ENCODE measurements at places on chromosomes 2 and 18. TPM values are rescaled to one million over a fixed set of nuclear protein-coding genes. Genes with fewer than 3 reads are reported as not detected.

PSTPIP2 gene
- total RNA-seq: 0.33 TPM

ITGA4 gene
- 1.9 TPM for total RNA-seq

MARCHF7 gene
- total RNA-seq: 54.1 TPM

RAB6C gene
- total RNA-seq: not detected

RFTN2 gene
- total RNA-seq: not detected

SERPINB10 gene
- not detected for total RNA-seq

TCF23 gene
- not detected for total RNA-seq

RAB17 gene
- 0.12 TPM for total RNA-seq

CHRNA1 gene
- total RNA-seq: not detected

SERPINB2 gene
- not detected for total RNA-seq

SLC16A14 gene
- 1.5 TPM for total RNA-seq

YIPF4 gene
- 52.6 TPM for total RNA-seq

NPPC gene
- total RNA-seq: 0.22 TPM

SNTG2 gene
- not detected for total RNA-seq

CD8A gene
- 0.29 TPM for total RNA-seq

ECEL1 gene
- total RNA-seq: 0.37 TPM

DTNA gene
- 0.98 TPM for total RNA-seq

HRH4 gene
- not detected for total RNA-seq

GLI2 gene
- 18.5 TPM for total RNA-seq

FAM168B gene
- total RNA-seq: 89.0 TPM

DAW1 gene
- total RNA-seq: 3.1 TPM

MERTK gene
- 1.9 TPM for total RNA-seq

RIT2 gene
- not detected for total RNA-seq

SPATS2L gene
- total RNA-seq: 126 TPM

IL36A gene
- total RNA-seq: not detected

HOXD1 gene
- 0.20 TPM for total RNA-seq

STON1 gene
- not detected for total RNA-seq

ALK gene
- not detected for total RNA-seq

RNF25 gene
- 43.9 TPM for total RNA-seq

ARMC9 gene
- total RNA-seq: 19.0 TPM

GKN1 gene
- total RNA-seq: 0.73 TPM

IGFBP5 gene
- 0.31 TPM for total RNA-seq

PIAS2 gene
- 8.1 TPM for total RNA-seq
